ENCODE measurements at places on chromosomes 3 and 15.

GRCh38 chr15:44710236-44711095 is 657 bp downstream of the PATL2 start:
- DNase-seq = no peak

DNA sequence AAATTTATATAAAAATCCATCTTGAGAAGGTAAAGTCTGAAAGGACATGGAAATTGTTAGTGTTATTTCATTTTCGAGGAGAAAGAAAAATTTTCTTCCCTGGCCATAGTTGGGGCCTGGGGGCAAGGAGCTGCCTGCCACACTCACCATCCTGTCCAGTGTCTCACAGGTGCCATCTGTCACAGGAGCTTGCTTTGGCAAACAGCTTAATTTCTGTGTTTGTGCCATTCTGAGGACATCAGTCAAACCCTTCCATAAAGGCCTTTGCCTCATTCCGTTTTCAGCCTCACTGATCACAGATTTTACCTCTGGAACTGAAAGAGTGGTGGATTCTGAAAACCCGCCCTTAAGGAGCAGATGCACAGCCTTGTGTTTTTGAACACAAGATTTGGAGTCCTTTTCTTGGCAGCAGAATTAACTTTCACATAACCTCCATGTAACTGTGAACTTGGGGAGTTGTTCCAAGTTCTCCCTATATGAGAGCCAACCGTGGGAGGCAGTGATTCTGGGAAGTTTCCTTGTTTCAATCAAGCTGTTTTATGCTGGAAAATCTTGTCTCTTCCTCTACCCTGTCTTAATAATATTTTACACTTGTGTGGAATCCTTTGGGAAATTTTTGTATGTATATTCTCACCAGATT is 254.7 kb downstream of the CACNA2D3 start:
- DNase-seq = no peak

DNA sequence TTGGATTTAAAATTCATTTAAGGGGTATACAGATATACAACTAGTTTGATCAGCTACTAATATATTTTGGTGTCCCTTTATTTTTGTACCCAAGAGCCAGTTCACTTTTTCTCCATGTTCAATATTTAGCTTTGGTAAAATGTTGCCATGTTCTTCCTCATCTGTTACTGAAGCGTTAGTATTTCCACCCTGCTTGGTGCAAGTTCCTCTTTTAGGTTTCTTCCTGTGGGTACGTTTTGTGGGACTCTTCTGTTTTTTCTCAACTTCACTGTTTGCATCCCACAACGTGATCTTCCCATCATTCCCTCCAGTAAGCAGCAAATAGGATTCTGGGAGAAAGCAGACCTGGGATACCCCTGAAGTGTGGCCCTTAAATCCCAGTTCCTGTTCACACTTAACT is 14.1 kb downstream of the WDR53 start:
- DNase-seq = no peak

DNA sequence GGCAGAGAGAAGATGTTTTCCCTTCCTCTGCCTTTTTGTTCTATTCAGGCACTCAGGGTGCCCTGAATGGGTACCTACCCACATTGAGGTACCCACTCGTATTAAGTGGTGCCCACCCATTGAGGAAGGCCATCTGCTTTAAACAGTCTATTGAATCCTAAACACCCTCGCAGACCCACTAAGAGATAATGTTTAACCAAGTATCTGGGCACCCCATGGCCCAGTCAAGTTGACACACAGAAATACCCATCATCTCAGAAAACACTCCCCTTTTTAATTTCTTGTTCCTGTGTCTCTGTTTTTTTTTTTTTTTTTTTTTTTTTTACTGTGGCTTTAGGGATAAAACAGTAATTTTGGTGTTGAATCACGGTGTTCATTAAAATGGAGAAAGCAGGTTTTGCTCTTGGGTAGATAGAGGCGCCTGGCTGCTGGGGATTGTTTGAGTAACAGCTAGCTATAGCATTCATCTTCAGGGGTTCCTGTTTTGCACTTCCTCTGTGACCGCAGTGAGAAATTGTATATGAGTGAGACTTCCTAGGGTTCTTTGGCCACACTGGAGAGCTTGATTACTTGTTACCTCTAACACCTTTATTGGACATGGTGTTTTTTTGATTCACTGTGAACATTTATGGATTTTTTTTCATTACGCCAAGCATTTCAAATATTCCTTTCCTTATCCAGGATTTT is 259.1 kb downstream of the PTPRG start:
- DNase-seq = no peak

- no peak for DNase-seq
These were observed 13.9 kb upstream of the PRICKLE2 start for GRCh38 chr3:64238971-64239667.

DNA sequence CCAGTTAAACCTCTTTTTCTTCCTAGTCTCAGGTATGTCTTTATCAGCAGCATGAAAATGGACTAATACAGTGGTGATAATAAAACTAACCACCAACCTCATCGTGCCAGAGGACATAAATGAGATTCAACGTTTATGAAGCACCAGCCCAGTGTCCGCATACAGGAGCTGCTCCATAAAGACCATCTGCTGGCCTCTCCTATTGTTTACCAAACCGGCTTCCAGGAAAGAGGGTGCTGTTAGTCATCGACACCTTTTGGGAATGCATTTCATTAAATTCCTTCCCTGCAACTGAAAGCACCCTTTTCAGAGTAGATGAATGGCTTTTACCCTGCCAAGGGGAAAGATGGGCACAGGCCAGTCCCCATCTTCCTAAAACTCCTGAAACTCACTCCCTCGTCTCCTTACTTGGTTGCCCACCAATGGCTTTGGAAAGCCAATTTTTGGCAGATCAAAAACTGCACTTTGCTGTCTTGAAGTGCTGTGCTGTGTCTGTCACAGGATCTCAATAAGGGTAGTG is 122.1 kb downstream of the AQP9 start:
- no peak for DNase-seq

DNA sequence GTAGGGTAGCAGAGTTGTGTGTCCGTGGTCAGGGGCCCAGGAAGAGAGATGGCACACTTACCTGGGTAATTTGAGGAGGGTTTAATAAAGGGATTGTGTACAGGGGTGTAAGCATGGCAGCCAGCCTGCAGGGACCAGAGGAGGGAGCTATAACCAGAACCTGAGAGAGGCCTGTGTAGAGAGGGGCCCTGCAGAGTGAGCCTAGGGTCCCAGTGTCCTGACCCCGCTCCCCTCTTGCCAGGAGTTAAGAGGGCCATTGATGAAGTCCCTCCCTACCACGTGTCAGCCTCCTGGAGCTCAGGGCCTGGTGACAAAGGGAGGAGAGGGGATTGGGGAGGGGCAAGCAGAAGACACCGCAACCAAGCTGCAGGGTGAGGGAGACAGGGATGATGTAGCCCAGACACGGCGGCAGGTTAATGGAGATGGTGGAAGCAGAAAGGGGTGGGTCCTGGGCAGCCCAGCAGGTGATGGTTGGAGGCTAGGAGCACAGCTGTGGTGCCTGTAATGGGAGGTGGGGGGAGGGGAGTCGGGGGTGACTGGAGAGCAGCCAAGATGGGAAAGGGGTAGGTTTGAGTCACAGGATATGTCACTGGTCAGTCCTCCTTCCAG is 165.4 kb upstream of the TOPAZ1 start:
- DNase-seq = no peak

- DNase-seq = no peak
These were observed 160.5 kb upstream of the CCDC54 start for GRCh38 chr3:107216711-107217110.

- DNase-seq = no peak
These were observed 75.6 kb upstream of the ANKRD34C start for GRCh38 chr15:79206940-79207339.

DNA sequence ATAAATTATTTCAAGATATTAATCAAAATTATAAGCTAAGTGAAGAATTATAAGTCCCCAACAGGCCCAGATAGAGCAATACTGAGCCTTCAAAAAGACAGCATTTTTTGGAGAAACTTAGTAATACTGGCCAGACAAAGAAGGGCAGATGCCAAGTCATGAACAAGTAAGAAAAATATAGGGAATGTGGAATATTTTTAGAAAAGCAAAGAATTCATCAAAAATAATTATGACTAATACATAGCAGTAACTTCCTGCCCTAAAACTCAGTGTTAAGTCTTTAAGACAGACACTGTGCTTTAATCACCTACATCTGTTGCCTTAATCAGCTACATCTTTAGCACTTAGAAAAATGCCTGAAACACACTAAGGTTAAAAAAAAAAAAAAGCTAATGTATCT is 31.2 kb downstream of the DPH6 start:
- DNase-seq = no peak

DNA sequence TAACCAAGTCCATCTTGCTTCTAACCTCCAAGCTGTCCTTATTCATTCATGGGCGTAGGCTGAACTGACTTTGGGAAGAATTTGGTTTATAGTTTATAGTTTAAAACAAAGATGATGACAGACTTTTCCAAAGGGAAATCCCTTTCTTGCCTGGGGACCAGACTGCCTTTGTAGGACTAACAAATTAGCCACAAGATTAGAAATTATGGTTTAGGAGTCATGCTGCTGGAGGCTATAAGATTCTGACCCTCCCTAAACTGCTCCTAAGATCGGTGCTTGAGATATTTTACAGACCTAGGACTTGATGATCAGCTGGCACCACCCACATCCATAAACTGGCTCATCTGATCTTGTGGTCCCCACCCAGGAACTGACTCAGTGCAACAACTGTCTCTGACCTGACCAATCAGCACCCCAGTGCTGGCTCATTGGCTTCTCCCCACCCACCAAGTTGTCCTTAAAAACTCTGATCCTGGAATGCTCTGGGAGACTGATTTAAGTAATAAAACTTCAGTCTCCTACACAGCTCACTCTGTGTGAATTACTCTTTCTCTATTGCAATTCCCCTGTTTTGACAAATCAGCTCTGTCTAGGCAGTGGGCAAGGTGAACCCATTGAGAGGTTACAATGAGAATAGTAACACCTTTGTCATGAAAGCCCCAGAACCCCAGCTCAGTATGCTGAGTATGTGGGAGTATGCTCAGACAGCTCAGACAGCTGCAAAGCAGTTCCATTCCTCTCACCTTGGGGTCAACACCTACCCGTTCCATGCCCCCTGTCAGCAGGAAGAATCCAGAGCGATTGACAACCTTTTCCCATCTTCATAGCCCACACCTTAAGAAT is 51.6 kb upstream of the C15orf39 start:
- no peak for DNase-seq

DNA sequence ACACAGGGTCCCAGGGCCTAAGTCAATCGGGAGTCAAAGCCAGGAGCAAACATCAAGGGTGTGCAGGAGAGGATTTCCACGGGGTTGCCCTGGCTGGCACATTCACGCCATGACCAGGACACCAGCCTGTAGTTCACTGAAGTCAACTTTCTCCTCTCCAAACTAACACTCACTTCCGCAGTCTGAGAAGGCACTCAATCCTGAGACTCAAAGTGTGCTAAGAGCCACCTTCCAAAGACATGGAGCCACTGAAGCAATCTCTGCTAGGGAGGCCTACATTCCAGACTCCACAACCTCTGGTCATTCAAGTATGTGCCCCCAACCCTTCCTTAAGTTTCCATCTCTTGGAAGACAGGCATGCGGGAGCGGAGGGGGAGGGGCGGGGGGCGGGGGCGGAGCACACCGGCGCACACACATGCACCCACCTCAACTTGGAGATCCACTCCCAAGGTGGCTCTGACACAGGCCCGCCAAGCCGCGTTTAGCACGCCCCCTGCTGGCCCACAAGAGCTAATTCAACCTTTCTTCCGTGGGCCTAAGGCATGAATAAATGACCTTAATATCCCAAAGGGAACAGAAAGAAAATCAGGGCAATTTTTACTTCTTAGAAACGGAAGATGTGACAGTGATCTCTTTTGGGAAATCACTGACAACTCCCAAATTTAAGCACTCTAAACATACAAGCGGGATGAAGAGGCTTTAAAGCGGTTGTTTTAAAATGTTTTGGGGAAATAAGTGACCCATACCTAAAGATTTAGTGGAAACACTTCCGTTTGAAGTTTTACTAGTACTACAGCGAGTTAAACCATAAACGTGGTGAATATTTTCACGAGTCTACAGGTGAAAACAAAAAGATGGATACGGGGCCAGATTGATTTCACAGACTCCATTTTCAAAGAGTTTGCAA is 162.5 kb upstream of the CHRNA7 start:
- peak; percentile 82 for DNase-seq

DNA sequence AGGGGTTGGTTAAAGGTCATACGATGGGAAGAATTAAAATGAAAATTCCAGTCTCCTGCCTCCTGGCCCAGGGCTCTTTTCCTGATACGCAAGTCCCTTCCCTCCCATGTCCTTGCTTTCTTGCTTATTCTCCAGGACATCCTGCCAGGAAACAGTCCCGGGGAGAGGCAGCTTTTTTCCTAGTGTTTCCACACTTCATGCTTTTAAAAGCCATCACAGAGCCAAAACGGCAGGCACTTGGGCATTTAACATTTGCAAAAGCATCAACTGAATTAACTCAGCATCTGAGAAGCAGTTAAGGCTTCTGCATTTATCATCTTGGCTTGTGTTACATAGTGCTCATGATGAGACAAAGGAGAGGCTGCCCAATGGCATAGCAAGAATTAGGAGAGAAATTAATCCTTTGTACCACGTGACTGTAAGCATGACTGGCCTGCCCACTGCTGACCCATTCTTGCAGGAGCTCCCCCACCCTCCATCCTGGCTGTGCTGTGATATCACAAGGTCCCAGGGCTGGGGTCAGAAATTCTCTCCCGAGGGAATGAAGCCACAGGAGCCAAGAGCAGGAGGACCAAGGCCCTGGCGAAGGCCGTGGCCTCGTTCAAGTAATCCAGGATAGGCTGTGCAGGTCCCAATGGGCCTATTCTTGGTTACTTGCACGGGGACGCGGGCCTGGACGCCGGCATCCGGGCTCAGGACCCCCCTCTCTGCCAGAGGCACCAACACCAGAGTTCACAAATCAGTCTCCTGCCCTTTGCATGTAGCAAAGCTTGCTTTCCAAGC is 21.6 kb upstream of the VILL start:
- peak; percentile 40 for DNase-seq

GRCh38 chr15:68924866-68925560 is 5.3 kb upstream of the SPESP1 start:
- peak; percentile 71 for DNase-seq

DNA sequence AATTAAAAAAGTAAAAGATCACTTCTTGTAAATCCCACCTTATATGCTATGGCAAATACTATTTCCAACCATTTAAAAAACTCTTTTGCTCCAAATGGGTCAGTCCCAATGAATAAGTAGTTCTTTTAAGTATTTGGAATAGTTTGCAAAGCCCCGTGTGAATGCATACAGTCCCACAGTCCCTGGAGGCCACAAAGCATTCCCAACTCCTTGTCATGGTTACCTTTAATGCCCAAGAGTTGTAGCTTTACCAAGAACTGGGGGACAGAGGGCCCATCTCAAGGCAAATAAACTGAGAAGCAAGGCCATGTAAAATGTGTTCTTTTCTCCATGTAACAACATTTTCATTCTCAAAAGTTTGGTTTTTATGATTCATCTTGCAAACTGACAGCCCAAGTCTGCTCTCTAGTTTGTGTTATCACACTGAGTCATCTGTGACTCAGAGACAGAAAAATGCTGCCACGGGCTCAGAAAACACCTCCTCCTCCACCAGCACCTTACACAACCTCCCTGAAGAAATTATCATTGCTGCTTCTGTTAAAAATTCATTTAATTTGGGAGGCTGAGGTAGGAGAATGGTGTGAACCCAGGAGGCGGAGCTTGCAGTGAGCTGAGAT is 336.2 kb downstream of the ERC2 start:
- no peak for DNase-seq

- DNase-seq = no peak
These were observed 207.9 kb upstream of the SLC2A2 start for GRCh38 chr3:171234298-171235010.

Data from activated CD8-positive, alpha-beta memory T cell treated with anti-CD3 and anti-CD28 coated beads, Interleukin-2, amount 50 U/mL, for 48 hours (primary cell).